Bone marrow (tissue), 2 donors: ENCODE measurements at places on chromosomes 2 and 18.

DNA sequence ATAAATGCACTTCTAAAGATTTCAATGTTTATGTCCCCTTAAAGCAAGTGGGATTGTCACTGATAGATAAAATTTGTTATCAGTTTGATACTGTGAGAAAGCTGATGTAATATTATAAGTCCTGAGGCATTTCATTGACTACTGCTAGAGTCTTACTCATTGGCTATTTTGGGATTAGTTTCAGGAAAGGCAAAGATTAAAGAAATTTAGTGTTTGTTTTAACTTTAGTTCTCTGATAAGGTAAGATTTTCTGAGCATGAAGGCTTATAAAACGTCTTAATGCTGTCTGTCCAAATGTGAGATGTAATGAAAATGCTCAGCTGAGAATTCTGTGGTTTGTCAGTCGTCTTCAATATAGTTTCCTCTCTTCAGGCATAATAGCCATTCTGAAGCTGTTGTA, 886.4 kb upstream of the CDH2 start:
- DNase-seq, result no peak

GRCh38 chr2:61938511-61938910, 33.0 kb downstream of the COMMD1 start:
- no peak for DNase-seq

GRCh38 chr18:48817021-48817461, 133.7 kb downstream of the SMAD7 start:
- no peak for DNase-seq

DNA sequence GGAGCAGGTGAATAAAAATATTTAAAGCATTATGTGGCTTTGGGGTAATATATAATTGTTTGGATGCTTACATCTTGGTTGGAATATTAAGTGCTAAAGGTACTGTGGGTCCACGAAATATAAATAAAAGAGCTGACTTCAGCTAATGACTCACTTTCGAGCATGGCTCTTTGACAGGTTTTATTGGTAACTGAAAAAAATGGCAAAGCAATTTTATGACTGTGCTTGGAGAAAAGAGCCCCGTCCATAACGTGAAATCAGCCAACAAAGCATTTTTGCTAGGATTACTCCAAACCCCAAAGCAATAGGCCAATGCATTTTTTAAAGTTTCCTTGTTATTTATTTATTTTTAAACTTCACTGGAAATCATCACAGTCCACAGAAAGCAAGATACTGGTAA, 397.2 kb upstream of the CDH19 start:
- no peak for DNase-seq

- no peak for DNase-seq
Observed at GRCh38 chr2:100639588-100640390, 77.0 kb downstream of the PDCL3 start.

DNA sequence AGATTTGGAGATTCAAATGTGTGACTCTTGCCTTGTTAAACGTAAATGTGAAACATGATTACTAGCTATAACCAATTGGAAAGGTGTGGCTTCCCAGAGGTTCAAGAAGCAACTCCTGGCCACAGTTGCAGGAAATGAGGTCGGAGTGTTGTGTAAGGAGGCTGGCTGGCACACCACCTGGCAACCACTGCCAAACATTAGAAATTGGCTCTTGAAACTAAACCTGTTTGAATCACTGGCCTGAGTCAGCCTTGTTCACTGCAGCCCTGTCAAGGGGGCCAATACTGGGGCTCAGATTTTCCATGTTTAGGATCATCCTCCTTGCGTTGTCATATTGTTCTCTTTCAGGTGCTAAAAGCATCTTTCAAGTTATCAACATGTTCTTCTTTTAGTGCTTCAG, 206.3 kb downstream of the ARL6IP6 start:
- DNase-seq, result no peak

- no peak for DNase-seq
Observed at GRCh38 chr2:85786444-85786843, 32.7 kb downstream of the ATOH8 start.

DNA sequence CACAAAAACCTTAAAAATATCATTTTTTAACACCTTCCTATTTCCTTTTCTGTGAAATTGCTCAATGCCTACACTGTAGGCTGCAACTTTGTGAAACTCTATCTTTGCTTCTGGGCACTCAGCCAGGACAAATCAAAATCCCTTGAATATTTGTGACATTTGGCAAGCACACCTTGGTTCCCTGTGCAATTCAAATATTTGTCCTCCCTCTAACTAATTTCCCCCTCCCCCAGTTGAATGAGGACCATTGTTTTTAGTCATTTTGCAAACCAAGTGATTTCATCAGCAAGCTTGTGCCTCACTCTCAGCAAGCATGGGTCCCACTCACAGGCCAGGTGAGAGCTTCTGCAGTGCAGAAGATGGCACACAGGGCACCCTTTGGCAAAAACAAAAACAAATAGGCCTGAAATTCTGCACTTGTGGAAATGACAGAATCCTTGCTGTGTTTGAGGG, 541.5 kb downstream of the CNTNAP5 start:
- no peak for DNase-seq

GRCh38 chr2:61633250-61633649, 95.1 kb upstream of the XPO1 start:
- no peak for DNase-seq

- no peak for DNase-seq
Observed at GRCh38 chr2:176665086-176665485, 395.8 kb downstream of the MTX2 start.

- no peak for DNase-seq
Observed at GRCh38 chr2:95034221-95034620, 8.7 kb downstream of the MAL start.

DNA sequence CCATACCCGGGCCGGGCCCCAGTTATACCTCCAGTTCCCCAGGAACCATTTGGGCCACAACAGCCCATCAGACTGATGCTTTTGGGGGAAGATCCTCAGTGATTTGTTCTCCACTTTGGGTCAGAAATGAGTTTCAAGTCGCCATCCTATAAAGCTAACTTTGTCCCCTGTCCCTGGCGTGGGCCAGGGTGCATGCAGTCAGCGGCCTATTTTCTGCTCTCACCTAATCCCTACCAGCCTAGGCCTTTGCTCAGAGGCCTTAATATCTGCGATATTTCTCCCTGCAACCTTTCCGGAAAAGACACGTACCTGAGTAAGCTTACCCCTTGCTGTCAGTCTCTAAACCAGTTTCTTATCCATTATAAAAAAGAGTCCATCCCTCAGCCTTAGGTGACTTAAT, 7.2 kb downstream of the DNMT3A start:
- no peak for DNase-seq

DNA sequence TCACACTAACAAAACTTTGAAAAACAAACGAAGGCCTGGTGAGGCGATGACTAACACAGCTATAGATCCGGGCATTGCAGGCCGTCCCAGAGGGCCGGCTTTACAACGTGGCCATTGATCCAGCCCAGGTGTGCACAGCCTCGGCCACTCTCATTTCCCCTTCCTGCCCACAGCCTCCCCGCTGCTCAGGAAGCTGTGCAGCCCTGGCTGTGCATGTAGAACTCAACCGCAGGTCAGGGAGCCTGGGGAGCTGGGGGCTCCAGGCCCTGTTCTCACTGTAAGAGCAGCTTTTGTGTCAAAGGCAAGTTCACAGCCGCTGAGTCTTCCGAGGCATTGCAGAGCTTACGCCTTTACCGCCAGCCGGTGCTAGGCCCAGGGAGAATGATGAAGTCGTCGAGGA, 87.2 kb downstream of the LONRF2 start:
- DNase-seq, result no peak

- DNase-seq, result no peak
Observed at GRCh38 chr2:217877866-217878265, 124.9 kb downstream of the TNS1 start.

DNA sequence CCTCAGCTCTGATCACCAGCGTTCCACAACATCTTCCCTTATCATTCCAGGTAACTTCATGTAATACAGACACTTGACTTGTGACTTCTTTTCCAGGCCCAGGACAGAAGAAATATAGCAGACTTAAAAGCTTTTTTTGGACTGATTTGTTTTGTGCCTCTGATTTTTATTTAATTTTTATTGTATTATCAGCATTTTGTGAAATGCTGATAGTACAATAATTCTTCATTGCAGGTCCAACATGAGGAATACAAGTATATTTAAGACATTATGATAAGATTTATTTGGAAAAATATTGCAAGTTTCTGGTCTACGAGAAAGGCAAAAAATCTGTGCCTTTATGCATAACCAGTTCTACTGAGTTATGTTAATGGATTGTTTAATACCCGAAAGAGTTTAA, 94.5 kb upstream of the THUMPD2 start:
- no peak for DNase-seq

DNA sequence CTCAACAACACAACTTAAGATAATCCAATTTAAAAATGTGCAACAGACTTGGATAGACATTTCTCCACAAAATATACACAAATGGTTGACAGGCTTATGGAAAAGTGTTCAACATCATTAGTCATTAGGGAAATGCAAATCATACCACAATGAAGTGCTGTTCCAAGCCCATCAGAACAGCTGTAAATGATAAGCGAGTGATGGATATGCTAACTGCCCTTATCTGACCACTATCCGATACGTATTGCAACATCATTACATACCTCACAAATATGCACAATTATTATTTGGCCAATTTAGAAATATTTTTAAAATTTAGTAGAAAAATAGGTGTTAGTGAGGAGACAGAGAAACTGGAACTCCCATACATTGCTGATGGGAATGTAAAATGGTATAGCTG, 62.2 kb downstream of the PPP4R1 start:
- no peak for DNase-seq

GRCh38 chr2:209525834-209526281, 102.0 kb downstream of the MAP2 start:
- no peak for DNase-seq

GRCh38 chr2:190875891-190876290, 4.7 kb upstream of the GLS start:
- no peak for DNase-seq

DNA sequence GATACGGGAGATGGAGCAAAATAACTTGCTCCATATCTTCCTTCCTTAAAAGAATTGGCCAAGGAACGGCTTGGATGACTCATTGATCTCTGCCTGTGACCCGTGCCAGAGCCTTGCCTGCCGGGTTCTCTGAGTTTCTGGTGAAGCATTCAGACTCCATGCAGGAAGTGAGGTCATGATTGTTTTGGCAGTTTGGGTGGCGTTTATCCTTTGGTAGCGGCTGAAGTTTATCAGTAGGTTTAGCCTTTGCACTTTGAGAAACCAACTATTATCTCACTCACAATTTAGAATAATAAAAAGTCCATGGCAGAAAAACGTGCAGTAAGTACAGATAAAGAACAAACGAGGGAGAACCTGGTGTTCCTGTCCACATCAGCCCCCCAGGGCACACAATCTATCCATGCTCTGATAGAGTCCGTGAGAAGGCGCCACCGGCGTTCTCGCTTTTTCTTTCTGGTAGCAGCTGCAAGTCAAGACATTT, 15.0 kb upstream of the CTAGE1 start:
- no peak for DNase-seq

DNA sequence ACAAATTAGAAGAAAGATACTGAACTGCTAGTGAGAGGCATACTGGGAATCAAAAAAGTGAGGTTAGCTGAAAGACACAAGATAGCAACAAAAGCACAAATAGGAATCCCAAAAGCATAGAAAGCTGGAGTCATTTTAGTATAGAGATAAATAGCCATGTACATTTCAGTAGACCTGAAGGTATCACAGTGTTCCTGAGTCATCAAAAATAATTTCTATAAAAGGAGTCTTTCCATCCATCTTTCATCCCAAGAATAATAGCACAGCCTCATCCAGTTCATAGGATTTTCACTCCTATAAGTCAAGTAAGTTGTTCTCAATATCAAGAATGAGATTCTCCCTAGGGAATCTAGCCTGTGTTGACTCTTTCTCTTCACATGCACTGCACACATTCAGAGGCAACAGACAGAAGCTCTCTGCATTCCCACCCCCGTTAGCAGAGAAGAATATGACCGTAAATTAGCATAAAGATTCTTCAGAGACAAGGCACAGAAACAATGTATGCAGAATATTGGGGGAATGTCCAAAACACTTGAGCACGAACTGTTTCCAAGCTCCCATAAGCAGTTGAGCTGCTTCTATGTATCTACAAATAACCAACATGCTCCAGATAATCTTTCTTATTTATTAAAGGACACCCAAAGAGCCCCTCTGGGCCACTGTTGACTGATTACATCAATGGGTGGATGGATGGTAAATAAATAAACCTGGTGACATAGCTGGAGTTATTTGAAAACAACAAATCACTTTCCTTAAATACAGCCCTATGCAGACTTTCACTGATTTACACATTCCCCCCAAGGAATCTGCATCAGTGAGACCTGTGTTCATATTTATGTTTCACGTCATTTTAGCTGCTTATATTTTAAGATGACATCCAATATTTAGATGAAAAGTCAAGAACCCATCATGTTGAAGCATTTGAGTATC, 174.5 kb upstream of the PKDCC start:
- DNase-seq, result no peak

DNA sequence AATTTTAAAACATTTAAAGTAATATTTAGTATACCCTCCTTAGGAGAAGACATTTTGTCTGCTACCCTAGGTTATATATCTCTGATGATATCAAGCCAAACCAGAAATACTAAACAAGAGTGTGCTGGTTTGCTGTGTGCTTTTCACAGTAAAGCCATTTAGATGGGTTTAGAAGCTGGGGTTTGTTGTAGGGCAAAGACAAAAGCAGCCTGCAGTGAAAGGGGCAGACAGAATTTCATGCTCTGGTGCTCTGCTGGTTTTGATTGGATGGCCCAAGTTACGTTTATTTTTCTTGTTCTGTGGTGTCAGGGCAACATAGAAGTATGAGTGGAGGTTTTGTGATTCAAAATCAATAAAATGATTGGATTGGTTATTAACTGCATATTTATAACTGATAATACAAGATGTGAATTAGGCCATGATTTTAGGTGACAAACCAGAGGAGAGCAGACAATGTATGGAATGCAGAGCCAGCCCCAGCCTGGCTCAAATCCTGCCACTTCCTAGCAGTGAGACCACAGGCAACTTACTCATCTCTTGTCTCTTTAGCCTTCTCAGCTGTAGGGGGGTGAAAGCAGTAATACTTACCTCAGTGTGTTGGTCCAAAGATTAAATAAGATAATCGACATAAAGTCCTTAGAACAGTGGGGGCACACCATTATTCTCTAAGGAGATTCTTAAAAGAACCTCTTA, 30.9 kb upstream of the IER3IP1 start:
- no peak for DNase-seq

DNA sequence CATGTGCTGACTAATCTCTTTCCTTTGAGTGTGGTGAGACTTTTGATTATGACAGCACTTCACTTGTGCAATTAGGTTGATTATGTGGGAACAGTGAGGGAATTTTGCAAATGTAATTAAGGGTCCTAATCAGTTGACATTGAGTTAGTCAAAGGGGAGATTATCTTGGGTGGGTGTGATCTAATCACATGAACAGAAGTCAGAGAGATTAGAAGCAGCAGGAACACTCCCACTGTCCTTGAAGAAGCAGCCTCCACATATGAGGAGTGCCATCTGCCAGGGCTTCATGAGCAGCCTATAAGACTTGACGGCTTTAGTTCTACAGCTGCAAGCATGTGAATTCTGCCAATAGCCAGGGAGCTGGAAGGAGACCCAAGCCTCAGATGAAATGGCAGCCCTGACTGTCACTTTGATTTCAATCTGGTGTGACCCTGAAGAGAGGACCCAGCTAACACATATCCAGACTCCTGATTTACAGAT, 89.4 kb upstream of the APCDD1 start:
- no peak for DNase-seq
